ENCODE measurements at places on chromosomes 1 and 21.

GRCh38 chr1:8419172-8419571, 101.3 kb downstream of the SLC45A1 start:
- DNase-seq: no peak

DNA sequence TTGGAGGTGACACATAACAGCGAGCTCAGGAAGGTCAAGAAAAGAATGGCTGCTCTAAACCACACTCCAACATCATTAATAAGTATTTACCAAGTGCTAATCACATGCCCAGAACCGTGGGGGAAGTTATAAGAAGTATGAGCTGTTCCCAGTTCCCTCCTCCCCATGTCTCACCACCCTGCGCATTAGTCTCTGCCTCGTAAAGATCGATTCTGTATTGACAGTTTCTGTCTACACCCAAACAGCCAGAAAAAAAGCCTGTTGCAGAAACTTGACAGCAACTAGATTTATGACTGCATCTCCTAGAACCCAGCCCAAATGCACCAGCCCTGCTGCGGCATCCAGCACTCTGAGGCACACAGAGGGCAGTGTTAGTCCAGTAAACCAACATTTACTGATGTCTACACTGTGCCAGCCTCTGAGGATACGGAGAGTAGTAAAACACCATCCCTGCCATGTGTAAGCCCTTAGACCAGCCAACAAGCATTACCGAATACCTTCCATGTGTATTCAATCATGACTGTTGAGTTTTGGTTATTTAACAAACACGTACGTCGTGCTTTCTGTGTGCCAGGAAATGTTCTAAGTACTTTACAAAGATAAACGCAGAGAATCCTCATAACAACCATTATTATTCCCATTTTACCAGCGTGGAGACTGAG, 63.6 kb upstream of the ZBTB40 start:
- DNase-seq: no peak

DNA sequence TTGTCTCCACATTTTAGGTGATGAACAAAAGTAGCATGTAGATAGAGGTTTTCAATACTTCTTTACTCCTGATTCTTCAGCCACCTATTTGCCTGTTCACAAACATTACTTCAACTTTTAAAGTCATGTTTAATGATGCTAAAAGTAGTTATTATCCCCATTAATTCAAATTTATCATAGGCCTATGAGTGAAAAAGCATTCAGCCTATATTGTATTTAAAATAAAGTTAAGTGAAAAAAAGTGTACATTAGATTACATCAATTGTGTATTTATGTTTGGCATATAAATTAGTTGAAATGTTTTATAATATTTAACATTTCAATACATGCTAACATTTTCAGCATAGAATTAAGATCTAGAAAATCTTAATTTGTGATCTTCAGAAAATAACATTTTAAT, 10.5 kb downstream of the CDKN2C start:
- no peak for DNase-seq

DNA sequence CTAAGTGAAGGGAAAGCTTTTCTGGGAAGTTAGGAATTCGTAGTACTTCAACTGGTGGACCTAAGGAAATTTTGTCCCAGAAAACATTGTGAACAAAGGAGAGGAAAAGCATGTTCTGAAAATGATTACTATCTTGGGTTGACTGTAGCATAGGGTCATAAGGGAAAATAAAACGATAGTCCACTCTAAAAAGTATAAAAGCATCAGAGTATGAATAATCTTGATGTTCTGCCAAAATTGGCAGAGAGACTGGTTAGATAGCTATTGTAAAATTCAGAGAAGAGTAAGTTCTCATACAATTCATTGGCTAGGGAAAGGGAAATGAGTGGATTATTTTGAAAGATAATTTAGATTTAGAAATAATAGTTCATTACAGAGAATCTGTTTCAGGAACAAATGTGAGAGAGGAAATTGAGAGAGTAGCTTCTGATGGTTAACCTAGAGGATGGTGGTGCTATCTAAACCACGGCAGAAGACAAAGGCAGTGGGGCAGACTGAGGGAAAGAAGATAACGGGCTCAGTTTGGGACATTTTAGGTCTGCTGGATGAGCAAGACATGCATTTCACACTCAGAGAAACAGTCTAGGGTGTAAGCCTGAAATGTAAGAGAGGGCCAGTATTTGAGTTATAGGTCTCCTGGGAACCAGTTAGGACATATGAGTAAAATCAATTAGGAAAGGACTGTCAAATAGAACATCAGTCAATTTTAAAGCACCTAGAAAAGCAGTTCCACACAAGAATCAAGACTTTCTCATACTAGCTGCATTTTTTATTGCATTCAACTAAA, 799.3 kb upstream of the CXADR start:
- DNase-seq: no peak

GRCh38 chr1:147297438-147297837, 55.0 kb downstream of the CHD1L start:
- DNase-seq: no peak

DNA sequence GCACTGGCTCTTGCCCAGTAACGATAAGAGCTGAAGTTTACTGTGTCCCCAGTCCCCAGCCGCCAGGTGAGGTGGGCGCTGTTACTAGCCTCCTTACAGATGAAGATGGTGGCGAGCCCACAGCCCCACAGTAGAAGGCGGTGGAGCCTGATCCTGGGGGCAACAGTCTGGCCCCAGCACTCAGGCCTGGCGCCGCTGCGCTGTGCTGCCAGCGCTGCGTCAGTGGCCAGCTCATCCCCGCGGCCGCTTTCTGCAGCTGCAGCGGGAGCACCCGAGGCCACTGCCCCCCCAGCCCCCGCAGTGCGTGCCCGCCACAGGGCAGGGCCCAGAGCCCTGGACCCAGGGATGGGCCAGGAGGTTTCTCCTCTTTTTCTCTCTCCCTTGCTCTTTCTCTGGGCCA, 13.3 kb downstream of the H6PD start:
- no peak for DNase-seq

DNA sequence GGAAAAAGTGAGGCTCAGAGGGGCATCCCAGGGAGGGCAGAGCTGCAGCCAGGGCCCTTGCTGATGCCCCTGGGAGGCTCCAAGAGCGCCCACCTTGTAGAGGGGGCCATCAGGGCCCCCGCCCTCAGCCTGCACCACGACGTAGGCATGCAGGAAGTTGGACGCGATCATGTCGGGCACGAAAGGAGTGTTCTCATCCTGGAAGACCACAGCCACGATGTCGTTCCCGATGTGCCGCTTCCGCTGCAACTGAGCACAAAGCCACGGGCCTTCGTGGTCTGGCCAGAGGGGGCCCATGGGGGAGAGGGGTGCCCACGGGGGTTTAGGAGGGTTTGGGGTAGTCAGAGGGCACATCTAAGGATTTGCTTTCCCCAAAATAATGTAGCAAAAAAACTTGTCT, 59.1 kb downstream of the RAP1GAP start:
- DNase-seq: no peak

- DNase-seq: peak; percentile 81
Measured at GRCh38 chr21:21714426-21714825, 716.2 kb downstream of the NCAM2 start.

GRCh38 chr1:71687376-71687775, 595.0 kb downstream of the NEGR1 start:
- no peak for DNase-seq

- DNase-seq: no peak
Measured at GRCh38 chr1:15579683-15580047, 5.2 kb downstream of the AGMAT start.

DNA sequence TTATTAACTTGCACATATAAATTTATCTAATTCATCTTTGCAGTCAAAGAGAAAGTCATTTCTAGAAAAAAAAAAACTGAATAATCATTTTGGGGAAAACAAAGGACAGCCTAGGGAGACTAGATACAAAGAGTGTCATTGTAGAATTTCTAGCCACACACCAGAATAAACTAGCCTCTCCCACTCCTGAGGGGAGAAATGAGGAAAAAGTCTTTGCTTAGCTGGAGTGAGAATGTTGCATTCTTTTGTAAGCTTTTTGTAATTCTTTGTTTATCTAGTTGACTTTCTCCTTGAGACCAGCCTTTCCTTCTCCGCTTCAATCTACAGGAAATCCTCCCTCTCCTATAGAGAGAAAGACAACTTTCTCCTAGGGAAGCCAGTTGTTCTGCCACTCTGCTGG, 15.9 kb upstream of the CGN start:
- DNase-seq: no peak

DNA sequence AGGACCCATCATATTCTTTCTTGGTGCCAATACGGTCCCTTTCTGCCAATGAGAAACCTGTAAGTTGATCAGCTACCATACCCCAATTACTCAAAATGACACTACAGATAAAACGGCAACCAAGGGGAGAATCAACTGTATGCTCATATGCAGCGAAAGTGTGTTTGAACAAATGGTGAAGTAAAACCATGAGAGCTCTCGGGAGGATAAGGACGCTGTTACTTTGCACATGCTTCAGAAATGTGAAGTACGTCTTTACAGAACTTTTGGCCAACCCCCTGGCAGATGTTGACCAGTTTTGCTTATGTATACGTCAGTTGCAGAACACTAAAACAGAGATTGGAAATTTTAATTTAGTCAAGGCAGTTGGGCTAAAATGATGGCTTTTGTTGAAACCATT, 79.6 kb downstream of the PROX1 start:
- no peak for DNase-seq

GRCh38 chr1:21874778-21875547, 62.1 kb downstream of the HSPG2 start:
- DNase-seq: no peak

- DNase-seq: no peak
Measured at GRCh38 chr1:69662321-69662720, 94.6 kb downstream of the LRRC7 start.

- DNase-seq: no peak
Measured at GRCh38 chr1:26529405-26529654, 231 bp upstream of the RPS6KA1 start.

- DNase-seq: no peak
Measured at GRCh38 chr1:101044259-101044658, 18.7 kb upstream of the DPH5 start.

- DNase-seq: no peak
Measured at GRCh38 chr1:228397966-228398365, 8.7 kb downstream of the TRIM11 start.

DNA sequence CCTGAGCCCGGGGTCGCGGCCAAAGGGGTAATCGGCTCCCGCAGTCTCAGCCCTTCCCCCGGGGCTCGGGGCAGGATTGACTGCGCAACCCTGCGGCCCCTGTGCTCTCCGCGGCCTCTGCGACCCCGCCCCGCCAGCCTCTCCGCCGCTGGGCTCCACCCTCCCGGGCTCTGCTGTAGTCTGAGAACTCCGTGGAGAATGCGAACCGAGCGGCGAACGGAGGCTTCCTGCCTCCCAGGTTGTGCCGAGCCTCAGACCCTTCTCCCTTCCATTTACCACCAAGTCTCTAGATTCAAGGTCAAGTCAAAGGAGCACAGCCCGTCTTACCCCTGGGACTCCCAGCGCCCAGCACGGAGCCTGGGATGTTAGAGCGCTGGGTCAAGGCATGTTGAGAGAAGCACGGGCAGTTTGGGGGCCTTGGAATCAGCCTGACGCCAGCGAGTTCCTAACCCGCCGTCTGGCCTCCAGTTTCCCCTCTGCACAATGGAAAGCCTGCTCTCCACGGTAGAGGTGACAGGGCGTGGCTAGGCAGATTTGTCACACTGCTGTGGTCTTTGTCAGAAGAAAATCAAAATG, 3.0 kb downstream of the ATP2B4 start:
- DNase-seq: no peak

DNA sequence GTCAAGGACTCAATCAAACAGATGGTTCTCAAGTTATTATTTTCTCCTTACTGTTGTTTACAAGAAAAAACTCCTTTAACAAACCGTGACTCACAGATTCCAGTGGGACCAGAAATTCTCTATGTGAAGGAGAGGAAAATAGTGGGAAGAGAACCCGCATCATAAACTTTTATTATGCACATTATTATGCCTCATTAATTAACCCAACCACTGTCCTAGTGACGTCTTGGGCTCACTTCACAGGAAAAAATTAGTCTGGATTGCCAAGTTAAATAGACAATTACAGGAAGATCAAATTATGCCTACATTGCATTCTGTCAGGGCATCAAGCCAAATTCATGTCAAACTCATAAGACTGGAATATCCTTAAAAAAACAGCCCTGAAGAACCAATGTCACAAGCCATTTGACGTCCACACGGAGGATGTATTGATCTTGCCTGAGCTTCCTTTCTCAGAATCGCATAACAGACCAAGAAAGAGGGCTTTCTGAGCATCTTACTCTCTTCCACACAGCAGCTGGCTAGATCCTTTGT, 347.8 kb downstream of the DUSP10 start:
- DNase-seq: peak; percentile 82

GRCh38 chr1:208988811-208989222, 594.7 kb upstream of the CAMK1G start:
- peak; percentile 0 for DNase-seq

DNA sequence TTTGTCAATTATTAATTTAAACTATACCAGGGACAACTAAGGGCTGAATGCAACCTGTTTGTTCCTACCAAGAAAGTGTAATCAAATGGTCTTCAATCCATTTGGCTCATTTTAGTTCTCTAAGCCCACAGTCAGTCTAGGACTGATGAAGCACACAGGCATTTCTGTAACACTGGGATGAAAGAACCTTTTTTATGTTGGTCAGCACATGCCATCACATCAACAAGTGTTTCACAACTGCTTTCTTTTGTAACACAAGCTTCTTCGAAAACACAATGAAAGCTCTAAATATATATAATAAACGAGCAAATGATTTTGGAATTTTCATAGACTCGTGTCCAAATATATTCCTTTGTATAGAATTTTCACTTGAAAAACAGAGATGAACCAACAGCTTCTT, 28.8 kb downstream of the HEATR1 start:
- DNase-seq: no peak

DNA sequence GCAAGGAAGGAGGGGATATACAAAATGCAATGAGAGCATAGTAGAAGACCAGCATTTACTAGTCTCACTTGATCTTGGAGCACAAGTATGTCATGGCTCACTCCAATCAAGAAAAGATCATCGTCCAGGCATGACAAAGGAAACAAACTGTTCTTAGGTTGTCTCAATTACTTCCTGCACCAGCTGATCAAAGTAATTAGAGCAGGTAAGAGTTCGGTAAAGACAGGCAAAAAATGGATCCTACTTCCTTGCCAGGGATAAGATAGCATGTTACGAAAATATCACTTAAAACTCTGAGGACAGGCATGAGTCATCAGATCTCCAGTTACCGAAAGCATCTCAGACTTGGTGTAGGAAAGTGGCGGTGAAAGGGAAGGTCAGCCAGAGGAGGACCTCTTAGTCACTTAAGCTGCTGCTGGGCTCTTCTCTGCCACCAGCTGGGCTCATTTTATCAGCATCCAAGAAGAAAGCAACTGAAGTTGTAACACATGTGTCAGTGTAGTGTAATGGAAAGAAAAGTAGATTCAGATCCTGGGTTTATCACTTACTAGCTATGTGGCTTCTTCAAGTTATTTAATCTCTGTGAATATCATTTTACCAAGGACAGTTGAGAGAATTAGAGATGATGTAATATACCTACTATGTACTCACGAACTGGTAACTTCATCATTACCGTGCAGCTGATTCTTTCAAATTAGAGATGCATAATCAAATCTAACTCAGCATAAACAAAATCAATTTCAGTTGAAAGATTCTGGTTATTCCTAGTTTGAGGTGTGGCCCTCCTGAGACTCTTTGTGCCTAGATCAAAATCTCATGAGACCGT, 46.8 kb downstream of the XCL1 start:
- no peak for DNase-seq
